ENCODE measurements at places on chromosomes 2 and 18.

- no peak for DNase-seq
Measured at GRCh38 chr18:74503137-74503536, 7.0 kb downstream of the CNDP2 start.

- DNase-seq, result no peak
Measured at GRCh38 chr2:195779491-195779890, 122.5 kb downstream of the SLC39A10 start.

DNA sequence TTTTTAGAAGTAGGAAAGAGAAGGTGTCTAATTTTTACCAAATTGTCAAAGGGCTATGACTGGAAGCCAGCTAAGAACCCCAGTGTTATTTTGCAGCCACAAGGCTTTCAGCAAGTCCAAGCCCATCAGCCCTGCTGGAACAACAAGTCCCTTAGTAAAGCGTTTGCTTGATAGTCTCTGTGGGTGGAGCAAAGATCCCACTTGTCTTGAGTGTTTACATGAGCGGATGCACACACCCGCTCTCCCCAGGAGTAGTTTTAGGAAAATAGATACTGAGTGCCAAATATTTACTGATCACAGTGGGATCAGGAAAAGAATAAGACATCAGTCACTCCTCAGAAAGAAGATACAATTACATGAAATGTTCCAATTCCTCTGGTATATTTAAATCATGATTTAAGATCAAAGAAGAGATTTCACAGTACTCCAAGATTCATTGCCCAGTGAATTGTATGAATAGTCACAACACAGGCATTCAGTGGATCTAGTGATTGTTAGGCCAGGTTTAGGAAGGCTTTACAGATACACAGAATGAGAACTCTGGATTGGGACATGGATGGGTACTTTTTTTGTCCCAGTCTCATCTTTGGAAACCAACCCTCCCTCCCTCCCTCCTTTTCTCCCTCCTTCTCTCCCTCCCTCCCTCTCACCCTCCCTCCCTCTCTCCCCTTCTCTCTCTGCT, 514.9 kb downstream of the PTPRM start:
- no peak for DNase-seq

GRCh38 chr2:235106874-235107639, 155.2 kb downstream of the SH3BP4 start:
- DNase-seq, result no peak

DNA sequence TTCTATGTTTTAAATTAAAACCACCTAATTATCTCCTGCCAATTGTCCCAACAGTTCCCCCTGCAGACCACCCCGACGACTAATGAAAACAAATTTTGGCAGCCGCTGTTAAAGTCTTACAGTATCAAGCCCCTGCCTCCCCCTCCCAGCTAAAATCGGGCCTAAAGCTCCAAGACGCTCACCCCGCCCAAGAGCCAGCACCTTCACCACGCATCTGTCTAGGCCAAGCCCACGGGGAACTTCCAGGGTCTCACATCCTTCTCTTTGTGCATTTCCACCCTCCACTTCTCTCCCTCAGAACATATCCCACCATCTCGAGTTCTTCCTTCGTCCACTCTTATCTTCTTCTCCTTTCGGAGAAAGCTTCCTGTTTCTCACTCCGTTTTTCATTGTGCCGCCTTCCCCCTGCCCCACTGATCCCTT, 445 bp downstream of the PRPF40A start:
- no peak for DNase-seq

DNA sequence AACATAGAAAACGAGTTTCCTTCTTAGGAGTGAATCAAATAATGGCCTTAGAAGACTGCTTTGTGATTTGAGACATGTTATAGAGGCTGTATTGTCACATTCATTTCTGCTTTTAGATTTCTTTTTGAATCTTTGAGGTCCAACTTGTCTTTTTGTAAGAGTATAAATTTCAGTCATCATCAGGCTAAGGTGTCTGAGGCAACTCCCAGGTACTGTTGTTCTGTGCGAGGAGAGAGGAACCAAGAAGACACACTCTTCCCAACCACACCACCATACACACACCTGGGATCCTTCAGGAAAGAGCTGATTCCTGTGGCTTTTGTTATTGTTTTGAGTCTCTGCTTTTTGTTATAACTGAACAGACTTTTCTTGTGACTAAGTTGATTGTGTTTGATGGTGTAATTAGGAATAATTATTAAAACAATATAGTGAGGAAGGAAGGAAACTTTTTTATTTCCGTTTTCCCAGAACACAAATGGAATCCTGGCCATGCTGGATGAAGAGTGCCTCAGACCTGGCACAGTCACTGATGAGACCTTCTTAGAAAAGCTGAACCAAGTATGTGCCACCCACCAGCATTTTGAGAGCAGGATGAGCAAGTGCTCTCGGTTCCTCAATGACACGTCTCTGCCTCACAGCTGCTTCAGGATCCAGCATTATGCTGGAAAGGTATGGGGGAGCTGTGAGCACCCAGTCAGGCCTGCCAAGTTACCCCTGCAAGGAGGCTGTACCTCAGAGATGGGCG, 140.4 kb downstream of the MYO1B start:
- no peak for DNase-seq

- DNase-seq, result no peak
Measured at GRCh38 chr2:36406296-36406695, 50.7 kb downstream of the CRIM1 start.
